Stimulated activated CD8-positive, alpha-beta memory T cell treated with anti-CD3 and anti-CD28 coated beads, Interleukin-4, amount 100 ng/mL, for 1 hour (primary cell): ENCODE measurements at places on chromosomes 5 and 9.

GRCh38 chr9:123112015-123112975, 78.8 kb downstream of the GPR21 start:
- no peak for DNase-seq

GRCh38 chr9:111298731-111299598, 31.1 kb downstream of the OR2K2 start:
- DNase-seq, result no peak

DNA sequence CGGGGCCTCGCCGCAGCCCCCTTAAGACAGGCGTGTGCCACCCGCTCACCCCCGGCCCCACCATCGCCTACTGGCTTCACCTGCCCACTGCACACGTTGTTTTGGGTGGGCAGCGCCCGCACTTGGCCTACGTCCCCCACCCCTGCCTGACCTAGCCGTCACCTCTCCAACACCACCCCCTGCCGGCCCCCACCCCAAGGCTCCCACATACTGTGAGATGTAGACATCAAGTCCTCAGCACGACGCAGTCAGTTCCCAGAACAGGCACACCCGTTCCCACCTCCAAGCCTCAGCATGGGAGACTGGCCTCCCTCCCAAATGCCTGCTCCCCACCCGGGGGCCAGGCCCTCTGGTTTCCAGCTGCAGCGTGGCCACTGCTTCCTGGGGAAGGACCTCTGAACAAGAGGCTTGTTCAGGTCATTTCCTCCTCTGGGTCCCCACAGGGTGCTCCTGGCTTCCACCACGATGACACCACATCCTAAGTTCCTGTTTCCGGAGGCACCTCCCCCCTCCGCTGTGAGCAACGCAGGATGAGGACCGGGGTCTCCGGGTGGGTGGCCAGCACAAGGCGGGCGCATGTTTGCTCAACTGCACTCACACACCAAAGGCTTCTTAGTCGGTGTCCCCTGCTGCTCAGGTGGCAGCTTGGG, 11.3 kb downstream of the DBN1 start:
- no peak for DNase-seq

GRCh38 chr5:158998793-158999325, 100.9 kb downstream of the EBF1 start:
- DNase-seq, result no peak

DNA sequence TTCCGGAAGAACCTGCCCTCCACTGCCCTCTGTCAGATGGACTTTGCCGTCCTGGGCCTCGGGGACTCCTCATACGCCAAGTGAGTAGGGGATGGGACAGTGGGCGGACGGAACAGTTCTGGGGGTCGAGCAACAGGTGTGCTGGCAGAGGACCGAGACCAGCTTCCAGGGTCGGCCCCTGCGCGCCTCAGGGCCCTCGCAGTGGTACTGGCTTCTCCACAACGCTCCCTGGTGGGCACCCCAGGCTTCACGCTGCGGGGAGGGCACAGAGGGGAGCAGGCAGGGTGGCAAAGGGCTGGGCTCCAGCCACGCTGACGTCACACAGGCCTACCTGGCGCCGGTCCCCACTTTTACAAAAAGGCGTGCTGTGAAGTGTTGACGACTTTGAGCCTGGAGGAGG, 7.0 kb downstream of the NDOR1 start:
- no peak for DNase-seq

DNA sequence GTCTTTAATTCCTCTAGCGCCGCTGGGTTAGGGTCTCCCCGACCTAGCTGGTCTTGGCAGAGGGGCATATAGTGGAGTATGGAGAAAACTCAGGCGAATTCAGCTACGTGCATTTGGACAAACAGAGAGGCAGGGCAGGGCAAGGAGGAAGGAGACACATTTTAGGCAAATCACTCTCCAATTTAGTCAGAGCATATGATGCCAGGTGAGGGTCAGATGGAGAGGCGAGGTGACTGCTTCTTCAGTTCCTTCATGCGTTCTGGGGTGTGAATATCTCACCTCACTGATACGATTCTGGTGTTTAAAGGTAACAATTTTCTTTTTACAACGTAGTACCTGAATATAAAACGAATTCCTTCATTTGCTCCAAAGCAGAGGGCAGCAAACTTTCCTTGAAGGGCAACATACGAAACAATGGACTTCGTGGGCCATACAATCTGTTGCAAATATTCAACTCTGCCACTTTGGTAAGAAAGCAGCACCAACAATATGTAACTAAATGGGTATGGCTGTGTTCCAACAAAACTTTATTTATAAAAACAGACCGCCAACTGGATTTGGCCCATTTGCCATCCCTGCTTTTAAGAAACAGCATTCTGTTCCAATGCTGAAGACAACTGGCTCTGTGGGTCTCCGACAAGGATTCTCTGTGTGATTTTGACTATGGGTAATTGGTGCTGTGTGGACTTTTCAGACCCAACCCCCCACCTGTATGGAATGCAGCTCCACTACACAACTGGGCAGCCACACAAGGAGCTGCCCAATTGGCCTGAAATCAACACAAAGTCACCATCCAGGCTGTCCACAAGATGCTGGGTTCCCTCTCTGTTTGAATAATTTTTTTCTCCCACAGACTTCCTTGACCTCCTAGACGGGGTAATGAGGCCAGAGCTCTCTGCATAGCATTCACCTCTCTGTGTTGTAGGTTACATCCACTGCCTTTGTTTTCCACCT, 53.8 kb downstream of the RAPGEF1 start:
- no peak for DNase-seq

DNA sequence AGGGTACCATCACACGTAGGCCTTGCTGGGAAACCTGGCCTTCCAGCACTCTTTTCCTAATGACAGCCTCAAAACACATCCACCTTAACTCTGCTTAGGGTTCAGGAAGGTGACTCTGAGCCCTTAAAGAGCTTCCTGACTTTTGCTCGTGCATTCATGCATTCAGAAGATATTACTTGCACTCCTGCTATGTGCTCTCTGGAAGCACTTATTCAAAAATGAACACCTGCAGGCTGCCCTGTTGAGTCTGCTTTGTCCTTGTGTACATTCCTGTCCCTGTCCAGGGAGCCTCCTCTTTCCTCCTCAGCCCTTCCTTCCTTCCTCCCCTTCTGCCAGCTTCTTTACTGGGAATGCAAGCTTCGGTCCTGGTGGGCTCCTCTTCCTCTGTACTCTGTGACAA, 61.5 kb downstream of the SPRY4 start:
- DNase-seq, result no peak

DNA sequence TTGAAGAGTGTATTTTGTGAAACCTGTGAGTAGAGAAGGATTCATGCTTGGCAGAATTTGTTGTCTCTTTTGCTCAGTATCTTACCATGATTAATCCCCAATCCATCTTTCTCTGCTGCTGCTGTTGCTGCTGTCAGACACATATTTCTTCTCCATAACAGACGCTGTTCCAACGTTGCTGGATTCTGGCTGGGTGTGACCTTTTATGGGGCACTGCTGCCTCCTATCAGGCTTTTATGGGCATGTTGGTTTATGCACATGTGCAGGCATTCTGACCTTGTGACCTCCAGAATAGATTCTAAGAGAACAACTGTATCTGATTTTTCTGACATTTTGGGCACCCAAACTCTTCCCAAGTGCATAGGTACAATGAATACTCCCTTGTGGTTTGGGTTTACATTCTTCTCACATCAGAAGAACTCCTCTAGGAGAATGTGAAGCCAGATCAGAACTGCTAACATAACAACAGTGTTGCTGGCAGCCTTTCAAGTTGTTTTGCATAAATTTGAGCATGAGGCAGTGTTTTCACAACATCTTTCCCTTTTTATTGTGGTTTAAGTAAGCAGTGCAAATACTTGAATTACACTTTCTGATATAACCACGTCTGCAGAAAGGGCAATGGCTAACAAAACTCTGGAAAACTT, 9.2 kb upstream of the ISL1 start:
- DNase-seq, result no peak

DNA sequence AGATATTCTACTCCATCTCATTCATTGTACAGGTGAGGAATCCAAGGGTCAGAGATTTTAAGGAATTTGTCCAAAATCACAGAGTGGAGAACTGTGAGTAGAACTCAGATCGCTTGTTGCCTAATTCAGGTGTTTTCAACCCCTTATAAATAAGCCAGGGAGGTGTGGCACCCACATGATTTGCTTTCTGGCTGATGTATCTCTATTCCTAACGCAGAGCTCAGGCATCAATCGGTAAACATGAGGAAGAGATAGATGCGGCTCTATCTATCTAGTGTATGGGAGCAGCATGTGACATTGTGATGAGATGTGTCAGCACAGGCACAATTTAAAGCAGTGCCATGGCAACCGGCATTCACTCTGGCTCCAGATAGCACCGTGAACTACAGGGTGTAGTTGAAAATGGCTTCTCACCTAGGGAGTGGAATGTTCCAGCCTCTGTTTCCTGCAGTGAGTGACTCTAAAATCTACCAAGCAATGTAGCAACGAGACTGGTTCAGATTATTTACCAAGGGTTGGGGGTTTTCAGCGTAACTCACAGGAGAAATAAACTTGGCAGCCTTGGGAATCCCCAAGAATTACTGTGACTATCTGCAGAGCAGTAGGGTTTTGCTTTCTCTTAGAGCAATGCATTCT, 53.4 kb upstream of the SUB1 start:
- peak; percentile 11 for DNase-seq

GRCh38 chr5:113167985-113168384, 191.4 kb downstream of the DCP2 start:
- DNase-seq, result no peak

GRCh38 chr9:91295357-91295756, 66.4 kb downstream of the AUH start:
- DNase-seq, result no peak
